ENCODE measurements at places on chromosomes 11 and 22. TPM values are rescaled to one million over a fixed set of nuclear protein-coding genes. Genes with fewer than 3 reads are reported as not detected.

The USP2 gene
- total RNA-seq: 2.0 TPM

The PIH1D2 gene
- total RNA-seq: 5.4 TPM

- DNase-seq: no peak
- no peaks in the 10 kb centered on the region for H3K4me1 ChIP-seq
- no peak overlapping the region for H3K27ac ChIP-seq
Observed at GRCh38 chr11:74611369-74611861, 19.0 kb downstream of the POLD3 start.

DNA sequence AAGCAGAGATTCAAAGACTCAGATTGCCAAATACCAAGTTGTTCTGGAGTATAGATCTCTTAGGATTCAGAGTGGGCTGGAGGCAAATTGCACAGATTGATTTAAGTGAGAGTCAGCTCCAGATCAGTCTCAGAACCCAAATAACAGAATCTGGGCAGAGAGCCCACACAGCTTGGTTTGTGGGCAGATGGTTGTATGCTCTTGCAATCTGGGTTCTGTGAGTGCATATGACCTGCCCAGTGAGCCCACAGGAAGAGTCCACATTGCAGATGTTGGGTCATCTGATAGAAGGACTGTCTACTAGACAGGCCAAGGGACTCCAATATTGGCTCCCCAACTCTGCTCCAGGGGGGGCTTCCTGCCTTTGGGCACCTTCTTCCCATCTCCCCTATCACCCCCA lies 65.9 kb downstream of the ADAMTS15 start:
- H3K4me3 ChIP-seq: no peak overlapping the region
- no peaks in the 10 kb centered on the region for H3K27me3 ChIP-seq
- DNase-seq: no peak
- H3K4me1 ChIP-seq: no peaks in the 10 kb centered on the region

The OR51B4 gene
- total RNA-seq: not detected

DNA sequence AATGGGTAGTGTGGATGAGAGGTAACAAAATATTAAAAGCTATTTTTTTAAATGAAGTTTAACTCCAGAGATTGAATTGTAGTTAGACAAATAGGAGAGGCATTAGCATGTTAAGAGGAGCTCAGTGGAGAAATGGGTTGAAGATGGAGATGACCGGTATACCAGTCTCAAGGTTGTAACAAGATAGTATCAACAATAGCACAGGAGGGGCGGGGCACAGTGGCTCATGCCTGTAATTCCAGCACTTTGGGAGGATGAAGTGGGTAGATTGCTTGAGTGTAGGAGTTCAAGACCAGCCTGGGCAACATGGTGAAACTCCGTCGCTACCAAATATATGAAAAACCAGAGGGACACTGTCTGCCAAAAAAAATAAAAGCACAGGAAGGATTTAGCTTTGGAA lies 6.0 kb upstream of the ANKRD42 start:
- H3K36me3 ChIP-seq: peaks cover 5% of the 10 kb centered on the region
- no peaks in the 10 kb centered on the region for H3K27me3 ChIP-seq

- no peak for DNase-seq
- H3K4me1 ChIP-seq: no peaks in the 10 kb centered on the region
- H3K27me3 ChIP-seq: no peaks in the 10 kb centered on the region
- no peak overlapping the region for H3K4me3 ChIP-seq
- H3K36me3 ChIP-seq: no peaks in the 10 kb centered on the region
Observed at GRCh38 chr22:46993633-46994032, 231.2 kb downstream of the TBC1D22A start.

DNA sequence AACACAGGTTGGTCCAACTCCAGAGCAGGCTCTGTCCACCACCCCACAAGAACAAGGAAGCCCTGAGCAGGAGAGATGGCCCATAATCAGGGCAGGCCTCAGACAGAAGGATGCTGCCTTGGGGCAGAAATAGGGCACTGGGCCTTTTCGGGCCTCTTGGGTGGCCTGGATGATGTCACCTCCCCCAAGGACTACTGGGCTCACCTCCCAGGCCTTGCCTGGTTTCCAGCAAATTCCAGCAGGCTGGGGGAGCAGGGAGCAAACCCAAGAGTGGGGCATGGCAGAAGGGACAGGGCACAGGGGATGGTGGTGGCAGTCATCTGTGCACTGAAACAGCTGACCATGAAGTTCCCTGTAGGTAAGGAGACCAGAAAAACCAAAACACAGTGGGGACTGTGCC lies 5.3 kb upstream of the NAA40 start:
- H3K4me1 ChIP-seq: no peaks in the 10 kb centered on the region
- no peaks in the 10 kb centered on the region for H3K27me3 ChIP-seq
- H3K27ac ChIP-seq: no peak overlapping the region
- H3K36me3 ChIP-seq: no peaks in the 10 kb centered on the region

DNA sequence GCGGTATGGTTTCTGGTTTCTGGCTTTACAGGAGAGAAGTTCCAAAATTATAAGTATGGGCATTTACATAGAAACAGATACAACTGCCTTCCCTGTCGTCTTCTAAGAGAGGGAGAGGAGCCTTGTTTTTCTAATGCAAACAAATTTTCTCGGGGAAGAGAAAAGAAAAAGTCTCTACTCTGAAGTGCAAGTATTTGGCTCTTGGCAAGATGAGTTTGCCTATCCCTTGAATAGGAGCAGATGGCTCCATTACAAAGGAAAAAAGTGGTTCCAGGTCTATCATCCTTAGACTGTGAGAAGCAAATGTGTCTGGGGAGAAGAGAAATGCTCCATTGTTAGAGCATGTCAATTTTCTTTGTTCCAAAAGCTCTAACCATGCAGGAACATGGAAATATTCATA lies 455.6 kb downstream of the BUD13 start:
- no peak for DNase-seq
- no peak overlapping the region for H3K4me3 ChIP-seq
- no peak overlapping the region for H3K27ac ChIP-seq
- H3K36me3 ChIP-seq: no peaks in the 10 kb centered on the region
- no peaks in the 10 kb centered on the region for H3K27me3 ChIP-seq
- no peaks in the 10 kb centered on the region for H3K4me1 ChIP-seq

The OR2AG1 gene
- not detected for total RNA-seq

DNA sequence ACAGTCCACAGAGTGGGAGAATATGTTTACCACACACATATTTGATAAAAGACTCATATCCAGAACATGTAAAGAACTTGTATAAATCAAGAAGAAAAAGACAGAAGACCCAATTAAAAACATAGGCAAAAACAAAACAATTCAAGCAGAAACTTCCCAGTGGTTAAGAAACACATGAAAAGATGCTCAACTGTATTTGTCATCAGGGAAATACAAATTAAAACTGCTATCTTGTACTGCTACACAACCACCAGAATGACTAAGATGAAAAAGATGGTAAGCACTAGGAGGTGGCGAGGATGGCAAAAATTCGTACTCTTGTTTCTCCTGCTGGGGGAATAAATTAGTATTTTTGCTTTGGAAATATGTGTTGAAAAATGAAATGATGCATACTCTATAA lies 192.3 kb upstream of the C11orf87 start:
- H3K4me3 ChIP-seq: no peak overlapping the region
- H3K36me3 ChIP-seq: no peaks in the 10 kb centered on the region
- no peaks in the 10 kb centered on the region for H3K4me1 ChIP-seq

DNA sequence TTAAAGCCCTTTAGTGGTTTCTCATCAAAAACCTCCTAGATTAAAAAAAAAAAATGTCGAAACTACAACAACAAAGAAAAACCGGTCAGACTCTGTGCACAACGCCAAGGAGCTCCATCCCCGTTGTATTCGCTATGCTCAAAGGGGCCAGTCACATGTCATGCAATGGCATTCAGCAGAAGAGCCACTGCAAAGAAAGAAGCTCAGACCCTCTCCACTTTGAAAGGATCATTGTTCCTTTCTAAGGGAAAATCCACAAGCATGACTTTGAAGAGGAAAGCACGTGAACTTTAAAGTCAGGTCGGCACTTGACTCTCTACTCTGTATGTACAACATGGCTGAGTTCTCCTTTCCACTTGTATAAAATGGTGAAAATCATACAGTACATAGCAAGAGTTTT lies 655.6 kb downstream of the ETS1 start:
- no peaks in the 10 kb centered on the region for H3K36me3 ChIP-seq
- H3K4me1 ChIP-seq: no peaks in the 10 kb centered on the region
- H3K4me3 ChIP-seq: no peak overlapping the region
- no peak for DNase-seq
- no peak overlapping the region for H3K27ac ChIP-seq

The APOA1 gene
- total RNA-seq: 1.5 TPM

- H3K27me3 ChIP-seq: no peaks in the 10 kb centered on the region
- H3K36me3 ChIP-seq: no peaks in the 10 kb centered on the region
- no peak overlapping the region for H3K4me3 ChIP-seq
- no peak overlapping the region for H3K27ac ChIP-seq
Observed at GRCh38 chr22:29256606-29257325, 11.0 kb downstream of the RHBDD3 start.

Measured in breast epithelium (tissue), 4 donors.